ENCODE measurements at places on chromosomes 13 and 19. TPM values are rescaled to one million over a fixed set of nuclear protein-coding genes. Genes with fewer than 3 reads are reported as not detected.

DNA sequence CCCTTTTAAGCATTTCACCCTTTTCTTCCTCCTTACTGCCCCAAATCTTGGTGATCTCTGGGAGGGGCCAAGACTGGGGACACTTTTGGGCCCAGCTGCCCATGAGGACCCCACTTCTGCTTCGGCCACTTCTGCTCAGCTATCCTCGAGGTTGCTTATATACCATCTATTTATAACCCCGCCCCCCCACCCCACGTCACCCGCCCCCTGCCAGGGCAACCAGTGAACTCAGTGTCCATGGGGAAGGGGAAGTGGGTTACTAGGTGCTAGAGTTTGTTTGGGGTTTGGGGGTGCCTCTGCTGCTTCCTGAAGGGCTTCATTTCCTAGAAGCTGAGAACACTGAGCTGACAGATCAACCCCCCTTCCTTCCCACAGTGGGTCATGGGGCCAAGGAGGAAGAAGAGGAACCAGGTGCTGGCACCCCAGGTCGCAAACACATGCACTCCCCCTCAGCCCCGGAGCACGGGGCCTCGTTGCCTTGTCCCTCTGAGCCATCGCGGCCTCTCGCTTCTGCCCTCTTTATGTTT is 6.1 kb upstream of the ADGRE5 start:
- H3K36me3 ChIP-seq = no peaks in the 10 kb centered on the region
- peak overlapping the region; percentile 66 for H3K4me3 ChIP-seq
- H3K27ac ChIP-seq = peak overlapping the region; percentile 95
- H3K4me1 ChIP-seq = peaks cover 47% of the 10 kb centered on the region
- H3K27me3 ChIP-seq = no peaks in the 10 kb centered on the region

DNA sequence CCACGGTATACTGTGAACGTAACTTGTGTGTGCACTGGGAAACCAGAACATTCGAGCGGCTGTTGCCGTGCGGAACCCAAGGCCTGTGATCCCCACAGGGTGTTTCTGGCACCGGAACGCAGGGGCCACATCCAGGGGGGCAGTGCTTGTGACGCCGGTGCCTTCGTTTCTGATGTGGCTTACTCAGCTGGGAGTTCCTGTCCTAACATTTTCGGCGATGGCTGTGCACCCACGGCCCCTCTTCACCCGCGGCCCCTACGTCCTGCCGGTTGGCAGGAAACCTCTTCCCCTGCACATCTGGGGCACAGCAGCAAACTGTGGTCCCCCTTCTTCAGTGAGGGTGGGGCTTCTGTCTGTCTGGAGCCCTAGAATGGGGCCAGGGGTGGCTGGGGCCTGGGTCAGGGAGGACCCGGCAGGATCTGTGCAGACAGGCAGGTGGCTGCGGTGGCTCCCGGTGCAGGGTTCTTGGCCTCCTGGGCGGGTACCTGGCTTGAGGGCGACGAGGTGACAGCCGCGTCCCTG is 26.2 kb downstream of the CSNK1G2 start:
- no peak overlapping the region for H3K4me3 ChIP-seq
- H3K27ac ChIP-seq = no peak overlapping the region
- peak; percentile 64 for DNase-seq

DNA sequence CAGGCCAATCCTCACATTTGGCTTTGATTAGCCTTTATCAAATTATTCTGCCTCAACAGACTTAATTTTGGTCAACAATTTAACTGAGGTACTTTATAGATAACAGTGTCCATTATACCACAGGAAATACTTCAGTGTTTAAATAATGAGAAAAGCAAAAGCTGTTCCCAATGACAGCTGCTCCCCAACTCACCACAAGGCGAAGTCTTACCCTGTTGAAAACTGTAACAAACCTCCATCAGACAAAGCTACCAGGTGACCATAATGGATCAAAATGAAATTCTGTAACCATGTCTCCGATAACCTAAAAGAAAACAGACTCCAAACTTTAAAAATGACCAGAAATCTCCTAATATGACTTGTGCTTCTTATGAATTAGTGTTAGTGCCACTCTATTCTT is 50.3 kb downstream of the ZNF44 start:
- H3K36me3 ChIP-seq = peaks cover 10% of the 10 kb centered on the region
- DNase-seq = no peak
- no peaks in the 10 kb centered on the region for H3K4me1 ChIP-seq
- H3K27ac ChIP-seq = no peak overlapping the region

GRCh38 chr19:39916236-39916635 is 18.2 kb downstream of the FCGBP start:
- no peak for DNase-seq
- H3K4me3 ChIP-seq = no peak overlapping the region
- H3K27ac ChIP-seq = peak overlapping the region; percentile 43
- no peaks in the 10 kb centered on the region for H3K36me3 ChIP-seq
- H3K4me1 ChIP-seq = no peaks in the 10 kb centered on the region

GRCh38 chr13:53907891-53908290 is 879.3 kb downstream of the OLFM4 start:
- no peaks in the 10 kb centered on the region for H3K36me3 ChIP-seq
- H3K4me1 ChIP-seq = no peaks in the 10 kb centered on the region
- no peak for DNase-seq
- H3K4me3 ChIP-seq = no peak overlapping the region
- H3K27ac ChIP-seq = no peak overlapping the region

The FAM83E gene
- 5.1 TPM for total RNA-seq

The LAIR2 gene
- 35.0 TPM for total RNA-seq

The COX6B2 gene
- not detected for total RNA-seq

All from activated CD4-positive, alpha-beta T cell treated with anti-CD3 and anti-CD28 coated beads, Interleukin-2, amount 10 ng/mL, durations not matched to agents 24 days and 14 days (primary cell).